ENCODE measurements at places on chromosomes 12 and 14.

DNA sequence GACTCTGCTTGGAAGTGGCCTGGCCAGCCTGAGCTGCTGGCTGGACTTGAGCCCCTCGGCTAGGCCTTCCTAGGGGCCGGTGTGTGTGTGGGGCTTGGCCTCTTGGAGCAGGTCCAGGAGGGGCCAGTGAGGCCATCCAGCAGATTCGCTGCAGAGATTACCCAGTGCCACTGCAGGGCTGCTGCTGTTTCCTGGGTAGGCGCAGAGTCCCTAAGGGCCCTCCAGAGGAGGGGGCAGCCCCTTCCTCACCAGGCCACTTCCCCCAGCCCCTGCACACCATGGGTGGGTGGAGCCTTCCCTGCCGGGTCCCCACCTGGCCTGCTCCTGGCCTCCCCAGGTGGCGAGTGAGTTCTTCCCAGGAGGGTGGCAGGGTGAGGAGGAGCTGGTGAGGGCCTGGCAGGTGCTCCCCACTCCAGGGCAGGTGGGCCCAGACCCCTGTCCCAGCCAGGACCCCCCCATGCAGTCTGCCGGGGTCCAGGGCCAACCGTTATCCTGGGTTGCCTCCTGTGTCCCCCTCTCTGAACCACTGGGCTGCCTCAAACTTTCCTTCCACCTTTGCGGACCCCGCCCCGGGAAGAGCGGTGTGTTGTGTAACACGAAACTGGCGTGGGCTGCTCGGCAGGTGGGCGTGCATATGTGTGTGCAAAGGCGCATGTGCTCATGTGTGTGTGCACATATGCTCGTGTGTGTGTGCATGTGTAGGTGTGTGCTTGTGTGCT, 25.1 kb downstream of the ASPG start:
- DNase-seq: no peak

- DNase-seq: no peak
These were observed 9.2 kb upstream of the PLEKHG3 start for GRCh38 chr14:64695071-64695470.

- DNase-seq: no peak
These were observed 24.9 kb upstream of the SPPL3 start for GRCh38 chr12:120928864-120929652.

- no peak for DNase-seq
These were observed 905.4 kb downstream of the SLC16A7 start for GRCh38 chr12:60501124-60501729.

- DNase-seq: no peak
These were observed 44.0 kb downstream of the TTLL5 start for GRCh38 chr14:75705014-75705413.

- DNase-seq: no peak
These were observed 63.4 kb upstream of the CCND2 start for GRCh38 chr12:4210183-4210582.

DNA sequence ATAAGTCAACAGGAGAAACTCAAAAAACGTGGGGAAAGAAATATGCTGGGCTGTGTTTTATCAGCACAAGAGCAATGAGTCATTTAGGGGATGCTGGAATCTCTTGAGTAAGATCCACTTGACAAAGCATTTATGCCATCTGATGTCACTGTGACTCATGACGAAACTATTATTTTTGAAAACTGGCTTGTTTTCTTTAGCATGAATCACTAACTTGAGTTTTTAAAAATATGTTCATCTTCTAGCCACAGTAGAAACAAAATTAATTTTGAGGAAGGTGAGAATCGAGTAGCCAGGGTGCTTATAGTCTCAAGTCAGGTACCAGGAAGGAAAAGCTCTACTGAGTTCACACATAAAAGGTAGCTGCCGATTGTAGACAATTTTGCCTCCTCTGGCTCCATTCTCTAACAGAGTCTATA, 456.2 kb upstream of the MGAT4C start:
- DNase-seq: no peak

GRCh38 chr14:63918411-63918810, 65.6 kb downstream of the SYNE2 start:
- peak; percentile 65 for DNase-seq

- peak; percentile 9 for DNase-seq
These were observed 1005.8 kb downstream of the TRHDE start for GRCh38 chr12:73277971-73278370.

All from retina (tissue), 1 donor.